Activated CD8-positive, alpha-beta memory T cell treated with anti-CD3 and anti-CD28 coated beads for 4 hours (primary cell): ENCODE measurements at places on chromosomes 3 and 15.

DNA sequence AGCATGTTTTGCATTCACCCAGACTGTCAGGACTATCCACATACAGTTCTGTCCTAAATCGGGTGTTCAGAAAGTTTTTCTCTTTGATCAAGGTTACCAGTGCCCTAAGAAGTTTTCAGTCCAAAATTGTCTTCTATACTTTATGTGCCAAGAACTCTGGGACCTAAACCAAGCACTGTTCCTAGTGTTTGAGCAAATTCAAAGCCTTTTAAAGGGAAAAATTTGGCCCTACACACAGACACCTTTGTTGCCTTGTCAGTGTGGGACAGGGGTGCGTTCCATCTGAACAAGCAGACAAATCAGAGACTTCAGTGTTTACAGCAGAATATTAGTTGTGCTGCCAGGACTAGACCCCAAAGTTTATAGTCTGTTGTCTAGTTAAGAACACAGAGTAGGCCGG lies 50.6 kb downstream of the DGKG start:
- no peak for DNase-seq

DNA sequence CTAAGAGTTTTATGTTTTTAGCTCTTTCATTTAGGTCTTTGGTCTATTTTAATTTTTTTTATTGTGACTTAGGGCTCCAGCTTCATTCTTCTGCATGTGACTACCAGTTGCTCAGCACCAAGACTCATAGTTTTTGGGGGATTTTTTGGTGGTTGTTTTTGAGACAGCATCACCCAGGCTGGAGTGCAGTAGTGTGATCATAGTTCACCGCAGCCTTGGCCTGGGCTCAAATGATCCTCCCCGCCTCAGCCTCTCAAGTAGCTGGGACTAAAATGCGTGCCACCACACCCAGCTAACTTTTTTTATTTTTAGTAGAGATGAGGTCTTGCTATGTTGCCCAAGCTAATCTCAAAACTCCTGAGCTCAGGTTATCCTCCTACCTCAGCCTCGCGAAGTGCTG lies 19.4 kb downstream of the CDV3 start:
- no peak for DNase-seq

- DNase-seq, result no peak
These were observed 32.5 kb downstream of the CA12 start for GRCh38 chr15:63349156-63349555.

- DNase-seq, result no peak
These were observed 14.2 kb downstream of the ATXN7 start for GRCh38 chr3:63877737-63878393.

GRCh38 chr3:77404871-77405270 lies 365.0 kb downstream of the ROBO2 start:
- DNase-seq, result no peak

DNA sequence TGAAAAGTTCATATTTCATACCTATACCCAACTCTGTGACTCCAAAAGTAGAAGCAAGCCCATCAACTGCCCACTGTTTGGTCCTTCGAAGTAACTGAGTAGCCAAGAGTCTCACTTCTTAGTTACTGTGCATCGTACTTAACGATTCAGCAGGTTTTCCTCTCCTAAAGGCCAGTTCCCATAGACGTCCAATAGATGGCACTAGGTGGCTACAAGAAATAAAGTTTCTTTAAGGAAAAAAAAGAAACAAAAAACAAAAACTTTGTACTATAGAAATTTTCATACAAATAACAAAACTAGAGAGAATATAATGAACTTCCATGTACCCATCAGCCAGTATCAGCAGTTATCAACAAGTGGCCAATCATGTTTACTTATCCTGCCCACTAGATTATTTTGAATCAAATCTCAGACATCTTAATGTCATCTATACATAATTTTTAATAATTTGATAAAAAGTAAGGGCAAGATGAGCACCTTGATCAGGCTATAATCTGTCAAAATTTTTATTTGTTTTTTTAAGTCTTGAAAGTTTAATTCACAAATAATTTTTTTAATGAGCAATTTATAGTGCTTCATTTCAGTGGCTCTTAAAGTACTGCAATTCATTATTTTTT lies 63.8 kb upstream of the ACP3 start:
- no peak for DNase-seq

GRCh38 chr3:50481992-50482391 lies 21.4 kb downstream of the CACNA2D2 start:
- DNase-seq, result no peak

DNA sequence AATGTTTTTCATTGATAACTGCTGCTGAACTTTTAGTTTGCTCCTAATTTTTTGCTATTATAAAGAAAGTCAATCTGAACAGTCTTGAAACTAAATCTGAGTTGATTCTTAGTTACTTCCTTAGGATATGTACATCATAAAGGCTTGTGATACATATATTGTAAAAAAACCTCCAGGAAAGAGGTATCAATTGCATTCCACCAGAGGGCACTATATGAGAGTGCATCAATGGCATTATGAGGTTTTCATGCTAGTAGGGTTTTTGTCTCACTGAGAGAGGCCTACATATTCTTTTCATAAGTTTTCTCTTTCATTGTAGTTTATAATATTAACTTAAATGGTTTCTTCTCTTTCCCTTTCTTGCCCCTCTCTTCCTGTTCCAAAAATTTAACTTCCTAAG lies 46.9 kb downstream of the PIK3R4 start:
- DNase-seq, result no peak

DNA sequence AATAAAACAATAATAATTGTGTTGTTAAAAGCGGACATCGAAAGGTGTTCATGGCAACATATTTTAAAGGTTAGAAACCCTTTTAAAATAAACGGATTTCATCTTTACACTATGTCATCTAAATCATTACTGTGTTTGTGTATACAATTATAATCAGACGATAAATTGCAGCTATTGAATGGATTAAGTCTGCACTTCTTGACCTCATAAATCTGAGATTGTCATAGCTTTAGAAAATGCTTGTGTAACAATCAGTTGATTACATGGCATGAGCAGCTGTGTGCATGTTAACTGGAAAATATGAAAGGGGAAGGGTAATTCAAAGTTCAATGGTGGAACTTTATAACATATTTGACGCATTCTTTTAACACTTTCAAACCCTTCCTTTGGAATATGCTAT lies 152.4 kb upstream of the MDFIC2 start:
- DNase-seq, result no peak

DNA sequence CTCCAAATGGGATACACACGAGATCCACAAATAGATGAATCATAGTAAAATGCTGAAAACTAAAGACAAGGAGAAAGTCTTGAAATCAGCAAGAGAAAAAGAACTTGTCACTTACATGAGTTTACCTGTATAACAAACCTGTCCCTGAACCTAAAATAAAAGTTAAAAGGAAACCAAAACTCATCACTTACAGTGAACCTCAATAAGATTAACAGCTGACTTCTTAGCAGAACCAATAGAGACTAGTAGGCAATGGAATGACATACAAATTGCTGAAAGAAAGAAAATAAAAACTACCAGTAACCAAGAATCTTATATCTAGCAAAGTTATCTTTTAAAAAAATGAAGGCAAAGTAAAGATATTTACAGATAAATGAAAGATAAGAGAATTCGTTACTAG lies 27.4 kb downstream of the SEC22A start:
- no peak for DNase-seq

DNA sequence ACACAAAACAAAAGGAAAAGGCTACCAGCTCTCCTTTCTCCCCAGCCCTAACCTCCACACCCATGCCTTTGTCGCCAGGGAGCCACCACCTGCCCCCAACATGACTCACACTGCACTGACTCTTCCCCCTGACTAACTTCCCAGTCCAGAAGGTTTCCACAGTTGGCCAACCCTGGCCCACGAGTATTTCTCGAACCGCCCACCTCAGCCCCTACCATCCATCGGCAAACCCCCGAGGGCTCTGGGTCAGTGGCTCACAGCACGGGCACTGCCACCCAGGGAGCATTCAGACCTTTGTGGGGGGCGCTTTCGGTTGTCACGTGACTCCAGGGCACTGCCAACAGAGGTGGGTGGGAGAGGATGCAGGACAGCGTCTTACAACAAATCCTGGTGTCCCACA lies 152.3 kb downstream of the LRRC28 start:
- DNase-seq, result no peak

DNA sequence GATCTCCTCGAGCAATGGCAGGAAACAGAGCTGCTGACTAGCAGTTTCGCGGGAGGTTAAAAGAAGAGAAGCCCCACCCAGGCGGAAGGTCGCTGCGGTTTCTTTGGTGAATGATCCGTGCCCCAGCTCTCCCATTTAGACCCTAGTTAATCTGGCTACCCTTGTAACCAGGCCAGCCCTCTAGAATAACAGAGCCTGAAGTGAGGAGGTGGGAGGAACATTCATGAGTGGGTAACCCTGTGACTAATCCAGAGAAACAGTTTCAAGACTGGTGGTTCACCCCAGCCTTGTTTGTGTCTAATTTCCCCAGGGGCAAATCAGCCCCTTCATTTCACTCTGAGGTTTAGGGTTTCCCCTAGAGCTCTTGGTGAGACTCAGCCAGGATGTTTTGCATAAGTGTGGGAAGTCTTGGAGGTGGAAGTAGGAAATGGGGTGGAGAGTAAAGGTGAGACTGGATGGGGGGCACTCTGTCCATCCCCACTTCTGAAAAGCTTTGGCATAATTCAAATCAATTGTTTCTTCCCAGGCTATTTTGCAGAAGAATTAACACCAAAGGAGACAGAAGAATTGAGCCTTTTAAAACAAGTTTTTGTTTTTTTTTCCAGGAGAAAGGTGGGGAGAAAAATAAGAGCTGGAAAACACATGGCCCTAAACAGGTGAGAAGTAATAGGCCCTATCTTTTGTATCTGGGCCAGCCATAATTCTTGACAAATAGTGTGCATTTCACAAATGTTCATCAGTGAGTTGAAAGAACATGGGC lies 303.1 kb downstream of the RPLP1 start:
- DNase-seq, result peak; percentile 68

DNA sequence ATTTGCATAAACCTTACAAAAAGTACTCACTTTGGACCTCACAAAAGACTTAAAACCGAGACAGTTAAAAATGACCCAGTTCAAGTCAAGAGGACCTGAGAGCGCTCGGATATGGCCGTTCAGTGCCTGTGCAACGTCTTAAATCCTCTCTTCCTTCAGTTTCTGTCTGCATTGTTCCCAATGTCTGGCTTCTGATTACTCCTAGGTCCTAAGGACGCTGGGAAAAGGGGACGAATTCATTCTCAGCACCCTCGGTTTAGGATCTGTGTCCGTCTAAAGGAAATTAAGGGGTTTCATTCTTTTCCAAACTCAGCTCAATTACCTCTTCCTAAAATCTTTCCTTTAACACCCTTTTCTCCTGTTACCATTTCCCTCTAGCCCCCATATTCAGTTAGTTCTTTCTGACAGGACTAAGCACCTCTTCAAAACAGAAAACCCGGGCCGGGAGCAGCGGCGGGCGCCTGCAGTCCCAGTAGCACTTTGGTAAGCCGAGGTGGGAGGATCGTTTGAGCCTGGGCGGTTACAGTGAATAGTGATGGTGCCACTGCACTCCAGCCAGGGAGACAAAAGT lies 970 bp downstream of the DPPA4 start:
- DNase-seq, result no peak

- no peak for DNase-seq
These were observed 55.9 kb upstream of the PLCL2 start for GRCh38 chr3:16828815-16829214.

GRCh38 chr3:95923496-95924210 lies 890.7 kb upstream of the EPHA6 start:
- DNase-seq, result no peak

GRCh38 chr3:95522449-95522848 lies 1291.9 kb upstream of the EPHA6 start:
- DNase-seq, result no peak

GRCh38 chr3:182908471-182908870 lies 71.9 kb downstream of the DCUN1D1 start:
- DNase-seq, result no peak

- no peak for DNase-seq
These were observed 22.0 kb downstream of the LINGO1 start for GRCh38 chr15:77610731-77611130.

- DNase-seq, result no peak
These were observed 7.5 kb upstream of the UACA start for GRCh38 chr15:70770863-70771262.

DNA sequence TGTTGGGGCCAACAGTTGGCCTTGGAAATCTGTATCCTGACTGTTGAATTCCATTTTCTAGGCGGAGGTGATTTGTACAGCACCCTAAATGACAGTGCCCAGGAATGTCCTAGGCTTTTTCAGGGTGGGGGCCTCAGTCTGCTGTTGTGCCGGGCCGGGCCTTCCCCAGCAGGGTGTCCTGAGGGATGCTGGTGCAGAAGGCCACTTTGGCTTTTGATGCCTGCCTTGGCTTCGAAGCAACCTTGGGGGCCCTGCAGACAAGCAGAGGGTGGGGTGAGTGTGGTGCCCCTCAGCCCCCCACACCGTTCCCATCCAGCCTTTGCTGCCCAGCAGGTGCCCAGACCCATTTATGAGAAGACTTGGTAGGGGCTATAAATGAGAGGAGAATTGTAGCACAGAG lies 33.0 kb downstream of the SYNM start:
- no peak for DNase-seq

- DNase-seq, result no peak
These were observed 293.0 kb upstream of the TLE3 start for GRCh38 chr15:70390723-70391122.

GRCh38 chr3:89300526-89300925 lies 193.1 kb downstream of the EPHA3 start:
- DNase-seq, result no peak

- DNase-seq, result no peak
These were observed 30.7 kb upstream of the RPS17 start for GRCh38 chr15:82570721-82571508.

GRCh38 chr3:18618723-18619122 lies 193.6 kb upstream of the SATB1 start:
- DNase-seq, result no peak

GRCh38 chr15:57133127-57133968 lies 214.9 kb downstream of the TCF12 start:
- DNase-seq, result no peak

- DNase-seq, result no peak
These were observed 38.1 kb upstream of the NMNAT3 start for GRCh38 chr3:139715743-139716360.

DNA sequence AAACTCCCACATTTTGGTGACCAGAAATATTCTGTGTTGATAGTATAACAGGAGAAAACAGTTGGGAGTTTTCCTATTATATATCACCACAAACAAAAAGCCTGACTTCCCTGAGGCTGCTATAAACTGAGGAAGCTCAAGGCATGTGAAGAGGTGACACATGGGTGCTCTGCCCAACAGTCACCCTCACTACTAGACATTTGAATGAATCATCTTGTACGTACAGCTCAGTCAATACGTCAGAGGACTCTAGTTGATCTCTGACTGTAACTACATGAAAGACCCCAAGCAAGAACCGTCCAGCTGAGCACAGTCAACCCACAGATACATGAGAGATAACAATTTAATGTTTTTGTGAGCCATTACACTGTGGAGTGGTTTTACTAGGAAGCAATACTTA lies 338.3 kb upstream of the ATP11B start:
- DNase-seq, result no peak

DNA sequence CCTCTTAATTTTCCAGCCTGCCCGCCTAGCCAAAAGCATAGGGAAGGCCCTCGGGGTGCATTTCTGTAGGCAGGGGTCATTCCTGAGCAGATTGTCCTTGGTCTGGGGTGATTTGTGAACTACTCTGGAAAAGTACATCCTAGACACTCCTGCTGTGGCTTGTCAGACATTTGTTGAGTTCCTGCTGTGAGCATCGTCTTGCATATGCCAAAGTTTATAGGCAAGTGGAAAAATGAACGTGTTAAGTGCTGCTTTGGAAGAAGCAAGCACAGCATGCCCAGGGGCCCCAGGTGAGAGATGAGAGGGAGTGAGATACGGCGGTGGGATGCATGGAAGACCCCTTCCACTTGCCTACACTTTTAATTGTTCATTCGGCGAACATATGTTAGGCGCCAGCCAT lies 237.7 kb upstream of the ST8SIA2 start:
- no peak for DNase-seq

GRCh38 chr3:118808723-118809122 lies 225.9 kb downstream of the IGSF11 start:
- no peak for DNase-seq
